ENCODE measurements at places on chromosomes 7 and 10.

- no peak for DNase-seq
Observed at GRCh38 chr10:48594803-48595538, 9.9 kb downstream of the ARHGAP22 start.

GRCh38 chr10:26781797-26782196 lies 79.0 kb downstream of the ABI1 start:
- DNase-seq = no peak

DNA sequence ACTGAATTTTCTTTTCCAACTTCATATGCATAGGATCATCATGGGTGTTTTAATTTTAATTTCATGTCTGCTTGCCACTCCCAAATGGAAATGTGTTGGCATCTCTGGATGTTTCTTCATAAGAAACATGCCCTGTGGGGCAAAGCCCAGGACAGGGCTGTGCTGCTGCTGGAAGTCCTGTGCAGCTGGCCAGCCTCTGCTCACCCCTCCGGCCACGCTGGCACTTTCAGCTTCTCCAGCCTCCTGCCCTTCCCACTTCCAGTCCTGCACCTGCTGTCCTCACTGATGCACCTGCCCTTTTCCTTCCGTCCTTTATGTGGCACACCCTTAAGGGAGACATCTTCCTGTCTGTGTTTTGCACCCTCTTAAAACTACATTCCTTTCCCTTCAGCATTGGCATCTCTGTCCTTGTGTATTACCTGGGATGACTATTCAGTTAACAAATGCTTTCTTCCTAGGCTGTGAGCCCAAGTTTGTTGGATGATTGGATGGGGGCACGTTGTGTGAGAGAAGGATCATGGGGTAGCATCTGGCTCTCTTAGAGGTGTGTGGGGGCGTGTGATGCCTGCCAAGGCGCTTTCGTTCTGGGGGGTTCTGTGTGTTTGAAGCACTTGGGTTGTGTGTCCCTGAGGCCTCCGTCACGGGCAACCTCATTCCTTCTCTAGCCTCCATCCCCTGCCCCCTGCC lies 56.8 kb downstream of the TCF7L2 start:
- no peak for DNase-seq

- no peak for DNase-seq
Observed at GRCh38 chr7:129684777-129685176, 73.3 kb downstream of the NRF1 start.

DNA sequence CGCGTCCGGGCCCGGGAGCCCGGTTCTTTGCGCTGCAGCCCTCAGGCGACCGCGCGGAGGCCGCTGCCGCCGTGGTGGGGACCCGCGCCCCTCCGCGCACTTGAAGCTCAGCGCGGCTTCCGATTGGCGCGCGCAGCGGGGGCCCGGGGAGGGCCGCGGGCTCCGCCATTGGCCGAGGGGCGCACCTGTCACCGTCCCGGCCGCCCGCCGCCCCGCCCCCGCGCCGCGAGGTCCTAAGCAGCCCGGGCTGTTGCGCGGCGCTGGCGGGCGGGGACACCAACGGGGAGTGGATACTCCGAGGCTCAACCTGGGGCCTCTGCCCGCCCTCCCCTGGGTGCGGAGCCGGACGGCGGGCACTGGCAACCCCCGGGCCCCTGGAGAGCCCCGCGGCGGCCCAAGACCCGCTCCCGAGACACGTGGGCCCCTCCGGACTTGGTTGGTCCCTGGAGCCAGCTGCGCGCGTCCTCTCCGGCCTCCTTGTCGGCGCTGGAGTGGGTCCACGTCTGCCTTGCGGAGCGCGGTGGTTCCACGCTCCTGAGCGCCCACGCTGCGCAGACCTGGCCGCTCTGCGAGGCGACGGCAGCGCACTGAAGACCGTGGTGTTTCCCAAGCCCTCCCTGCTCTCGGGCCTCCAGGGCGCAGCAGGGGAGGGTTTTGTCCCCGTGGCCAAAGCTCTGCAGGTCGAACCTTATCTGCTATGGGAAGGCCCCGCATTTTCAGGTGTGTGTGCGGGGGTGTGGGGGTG lies at the start of gene MNX1:
Gene MNX1, minus strand, starts transcription at position 76 of the 745 bp plus-strand sequence. CDS start 313 bp downstream, outside the sequence.
- no peak for DNase-seq

DNA sequence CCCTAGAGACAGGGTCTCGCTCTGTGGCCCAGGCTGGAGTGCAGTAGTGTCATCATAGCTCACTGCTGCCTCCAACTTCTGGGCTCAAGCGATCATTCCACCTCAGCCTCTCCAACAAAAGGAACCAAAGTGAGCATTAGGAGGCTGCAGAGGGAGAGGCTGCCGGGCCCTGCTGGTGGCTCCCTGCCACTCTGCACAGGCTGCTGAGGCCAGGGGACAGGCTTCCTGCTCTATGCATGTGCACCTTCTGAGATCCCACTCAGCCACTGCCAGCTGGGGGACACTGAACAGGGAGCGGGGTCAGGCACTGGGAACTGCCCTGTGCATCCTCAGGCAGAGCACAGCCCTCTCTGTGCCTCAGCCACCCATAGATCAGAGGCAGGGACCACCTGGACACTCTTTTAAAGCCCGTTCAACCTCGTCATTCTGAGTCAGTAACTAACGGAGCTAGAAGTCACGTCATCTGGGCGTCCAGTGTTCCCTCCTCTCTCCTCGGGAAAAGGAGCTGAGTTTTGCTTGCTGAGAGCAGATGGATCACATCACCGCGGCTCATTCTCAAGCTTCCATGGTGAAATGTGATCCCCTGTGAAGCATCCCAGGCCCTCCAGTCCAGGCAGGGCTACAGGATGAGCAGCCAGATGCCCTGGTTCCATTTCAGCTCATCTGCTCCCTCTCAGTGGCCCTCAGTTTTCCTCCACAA lies 109.6 kb downstream of the MYL10 start:
- DNase-seq = no peak

GRCh38 chr10:5443429-5443828 lies 31.1 kb downstream of the NET1 start:
- DNase-seq = no peak

- no peak for DNase-seq
Observed at GRCh38 chr10:60286559-60286958, 103.1 kb downstream of the ANK3 start.

DNA sequence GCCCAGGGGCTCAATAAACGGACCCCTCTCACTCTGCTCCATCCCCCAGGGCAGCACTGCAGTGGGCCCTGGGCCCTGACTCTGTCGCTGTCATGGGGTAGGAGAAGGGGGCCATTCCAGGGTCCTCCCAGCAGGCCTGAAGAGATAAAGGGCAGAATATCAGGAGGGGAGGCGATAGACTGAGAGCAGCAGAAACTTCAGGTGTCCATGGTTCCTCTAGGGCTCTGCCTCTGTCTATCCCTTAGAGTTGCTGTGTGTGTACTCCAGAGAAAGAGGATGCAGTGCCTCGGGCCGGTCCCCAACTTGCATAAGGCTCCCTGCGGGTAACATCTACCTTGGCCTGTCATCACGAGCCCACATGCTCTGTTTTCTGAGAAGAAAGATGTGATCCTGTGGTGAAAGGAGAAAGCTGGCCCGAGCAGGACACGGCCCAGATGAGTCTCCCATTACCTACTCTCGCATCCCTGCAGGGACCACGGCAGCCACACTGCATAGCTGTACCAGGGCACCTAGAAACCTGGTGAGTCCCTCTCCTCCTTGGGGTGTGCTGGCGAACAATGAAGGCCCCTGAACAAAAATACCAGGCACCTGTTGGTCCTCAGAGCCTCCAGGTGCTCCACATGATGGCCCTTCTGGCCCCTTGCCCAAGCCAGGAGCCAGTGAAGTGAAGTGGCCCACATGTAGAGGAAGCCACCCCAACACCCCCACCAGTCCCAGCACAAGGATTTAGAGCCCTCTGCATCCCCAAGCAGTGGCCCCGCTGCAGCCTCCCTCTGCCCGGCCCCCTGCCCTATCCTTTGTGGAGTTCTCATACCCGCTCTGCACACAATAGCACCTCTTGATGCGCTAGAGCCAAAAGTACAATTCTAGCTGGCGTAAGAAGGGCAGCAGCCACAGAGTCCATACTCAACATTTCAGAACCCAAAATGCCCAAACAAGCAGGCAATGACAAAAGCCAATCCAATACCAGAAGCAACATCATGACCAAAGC lies 106.8 kb downstream of the ARHGAP22 start:
- DNase-seq = no peak

DNA sequence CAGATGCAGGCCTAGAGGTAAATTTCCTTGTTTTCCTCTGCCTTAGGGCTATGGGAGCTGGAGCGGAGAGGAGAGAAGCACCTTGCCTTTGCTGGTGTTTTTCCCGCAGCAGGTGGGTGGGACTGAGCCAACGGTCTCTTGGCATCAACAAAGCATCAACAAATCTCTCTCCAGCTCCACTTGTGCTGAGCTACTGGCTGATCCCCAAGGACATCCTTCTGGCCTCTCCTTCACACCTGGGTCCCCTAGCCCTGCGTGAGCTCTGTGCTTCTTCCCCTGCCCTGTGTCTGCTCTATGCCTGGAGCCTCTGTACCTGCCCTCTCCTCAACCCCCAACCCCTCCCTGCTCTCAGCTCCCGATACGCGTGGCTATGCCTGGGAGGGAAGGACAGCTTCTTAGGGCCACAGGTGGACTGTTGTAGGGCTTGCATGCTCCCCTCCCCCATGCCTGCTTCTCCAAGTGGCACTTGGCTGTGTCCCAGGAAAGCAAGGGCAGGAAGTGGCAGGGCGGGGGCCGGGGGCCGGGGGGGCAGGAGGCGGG lies 3.2 kb upstream of the CLDN4 start:
- DNase-seq = no peak

- DNase-seq = no peak
Observed at GRCh38 chr10:45627412-45628048, 45.0 kb downstream of the ZFAND4 start.

DNA sequence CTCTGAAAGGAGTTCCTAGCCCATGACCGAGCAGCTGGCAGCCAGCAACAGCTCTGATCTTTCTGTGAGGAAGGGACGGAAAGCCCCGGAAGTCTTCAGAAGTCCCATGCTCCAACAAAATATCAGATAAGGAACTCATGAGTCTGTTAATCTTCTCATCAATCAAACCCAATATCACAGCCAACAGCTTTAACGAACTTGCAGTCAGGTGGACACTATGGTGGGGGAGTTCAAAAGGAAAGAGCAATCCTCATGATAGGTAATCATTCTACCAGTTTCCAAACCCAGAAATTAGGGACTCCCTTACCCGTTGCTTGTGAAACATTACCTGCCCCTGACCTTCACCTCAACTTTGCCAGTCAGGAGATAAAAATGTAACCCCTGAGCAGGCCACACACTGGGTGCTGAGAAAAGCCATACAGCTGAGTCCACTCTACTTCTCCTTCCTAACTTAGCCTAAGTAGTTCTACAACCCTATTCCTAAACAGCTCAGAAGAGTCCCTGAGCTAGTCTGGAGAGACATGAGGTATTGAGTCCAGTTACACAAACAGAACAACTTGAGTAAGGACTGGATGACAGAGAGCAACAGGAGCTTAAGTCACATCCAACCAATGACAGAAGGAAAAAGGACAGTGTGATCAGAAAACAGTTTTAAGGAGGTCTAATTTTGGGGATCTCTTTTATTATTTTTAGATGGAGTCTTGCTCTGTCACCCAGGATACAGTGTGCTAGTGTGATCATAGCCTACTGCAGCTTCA lies 2.2 kb downstream of the NDST2 start:
- DNase-seq = no peak

- DNase-seq = no peak
Observed at GRCh38 chr10:113604572-113604971, 51.7 kb downstream of the HABP2 start.

DNA sequence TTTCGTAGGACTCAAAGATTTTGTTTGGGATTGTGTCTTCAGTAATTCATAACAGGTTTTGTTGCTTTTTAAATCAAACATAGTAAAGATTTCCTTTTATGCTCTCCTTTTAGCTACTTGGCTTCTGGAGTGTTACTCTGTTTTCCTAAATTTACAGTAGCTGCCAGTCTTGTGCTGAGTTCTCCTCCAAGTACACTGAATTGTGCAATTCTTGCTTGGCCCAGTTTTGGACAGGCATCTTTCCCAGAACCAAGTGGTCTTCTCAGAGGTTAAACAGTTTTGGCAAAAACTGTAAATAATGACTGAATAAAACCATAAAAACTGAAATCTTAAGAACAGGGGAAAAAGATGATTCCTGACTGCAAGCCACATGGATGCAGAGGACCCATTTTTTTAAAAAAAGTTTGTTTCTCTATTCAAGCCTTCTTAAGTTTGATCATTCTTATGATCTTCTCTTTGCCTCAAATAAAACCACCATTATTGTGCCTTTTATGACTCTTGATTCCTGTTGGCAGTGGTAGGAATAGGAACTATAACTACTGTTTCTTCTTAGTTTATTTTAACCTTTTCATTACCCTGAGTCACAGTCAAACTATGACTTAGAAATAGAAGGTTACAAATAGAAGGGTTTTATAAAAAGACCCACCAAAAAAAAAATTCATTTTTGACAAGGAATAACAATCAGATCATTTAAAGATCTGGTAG lies 88.0 kb downstream of the MDFIC start:
- DNase-seq = no peak

DNA sequence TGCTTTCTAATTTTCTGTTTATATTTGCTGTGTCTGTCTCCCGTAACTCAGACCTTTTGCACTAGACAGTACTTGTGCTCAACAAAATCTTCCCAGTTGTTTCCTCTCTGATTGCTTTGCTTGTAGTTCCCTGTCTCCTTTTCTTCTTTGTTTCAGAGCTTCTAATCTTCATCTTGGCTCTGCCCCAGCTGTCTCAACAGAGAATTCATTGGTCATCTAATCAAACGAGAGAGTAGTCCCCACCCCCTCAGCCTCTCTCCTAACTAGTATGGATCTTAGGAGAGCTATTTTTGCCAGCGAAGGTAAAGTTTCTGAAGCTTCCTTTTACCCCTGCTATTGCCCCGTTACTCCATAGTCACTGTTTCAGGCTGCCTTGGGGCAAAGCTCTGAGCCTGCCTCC lies 32.8 kb downstream of the SLC26A4 start:
- no peak for DNase-seq

- no peak for DNase-seq
Observed at GRCh38 chr10:6667679-6668270, 87.7 kb upstream of the PRKCQ start.

GRCh38 chr10:91799612-91799975 lies 1.4 kb downstream of the TNKS2 start:
- no peak for DNase-seq

DNA sequence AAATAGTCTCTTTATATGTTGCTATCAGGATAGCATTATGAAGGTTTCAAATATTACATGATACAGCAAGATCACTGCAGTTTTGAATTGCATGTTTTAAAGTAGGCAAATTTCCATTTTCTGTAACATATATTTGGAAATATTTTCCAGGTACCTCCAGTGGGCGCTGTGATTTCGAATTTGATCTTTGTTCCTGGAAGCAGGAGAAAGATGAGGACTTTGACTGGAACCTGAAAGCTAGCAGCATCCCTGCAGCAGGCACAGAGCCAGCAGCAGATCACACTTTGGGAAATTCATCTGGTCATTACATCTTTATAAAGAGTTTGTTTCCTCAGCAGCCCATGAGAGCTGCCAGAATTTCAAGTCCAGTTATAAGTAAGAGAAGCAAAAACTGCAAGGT lies 299.0 kb downstream of the MALRD1 start:
- no peak for DNase-seq

- DNase-seq = no peak
Observed at GRCh38 chr10:31724296-31724695, 204.3 kb downstream of the ARHGAP12 start.

GRCh38 chr7:156944876-156945275 lies 4.6 kb upstream of the NOM1 start:
- DNase-seq = no peak
